ENCODE measurements at places on chromosomes 1 and 21. TPM values are rescaled to one million over a fixed set of nuclear protein-coding genes. Genes with fewer than 3 reads are reported as not detected.

Gene OR2W3
- total RNA-seq: not detected

Gene NID1
- total RNA-seq: 113 TPM

Gene CFHR3
- not detected for total RNA-seq

Gene S100A13
- total RNA-seq: 132 TPM

Gene CD53
- total RNA-seq: not detected

Measured in smooth muscle cell of bladder (primary cell).